ENCODE measurements at places on chromosomes 2 and 18.

GRCh38 chr2:120395221-120396012 lies 49.5 kb downstream of the INHBB start:
- no peak for DNase-seq

- DNase-seq: no peak
These were observed 2.3 kb downstream of the HJURP start for GRCh38 chr2:233852056-233852455.

- no peak for DNase-seq
These were observed 261.8 kb upstream of the CYRIA start for GRCh38 chr2:16927398-16927797.

DNA sequence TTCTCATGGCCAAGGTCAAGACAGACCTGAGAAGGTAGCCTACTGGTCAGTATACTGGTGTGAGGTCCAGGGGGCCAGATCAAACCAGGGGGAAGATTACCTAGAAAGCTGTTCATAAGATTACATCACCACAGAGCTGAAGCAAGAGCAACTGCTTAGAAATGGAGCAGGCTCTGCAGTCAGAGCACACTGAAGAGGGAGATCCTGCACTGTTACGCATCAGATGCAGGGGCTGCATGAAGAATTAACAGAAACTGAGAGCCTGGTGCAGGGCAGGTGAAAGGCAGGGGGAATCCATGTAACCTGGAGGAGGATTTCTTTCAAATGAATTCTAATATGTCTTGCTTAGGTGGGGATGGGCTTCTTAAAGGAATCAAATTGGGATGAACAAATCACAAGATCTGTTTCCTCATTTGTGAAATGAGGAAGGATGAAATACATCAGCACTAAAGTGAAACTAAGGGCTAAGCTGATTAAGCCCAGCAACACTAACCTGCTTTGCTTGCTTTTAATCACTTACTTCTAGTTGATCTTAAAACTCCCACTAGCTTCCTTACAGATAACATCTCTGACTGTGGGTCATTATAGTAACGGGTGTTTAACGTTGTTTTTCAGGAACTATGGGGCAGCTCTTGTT lies 74.3 kb upstream of the ADAM23 start:
- no peak for DNase-seq

- DNase-seq: no peak
These were observed 46.2 kb upstream of the NABP1 start for GRCh38 chr2:191631754-191632153.

- DNase-seq: no peak
These were observed at the start of gene AGXT for GRCh38 chr2:240868286-240869108. AGXT (plus strand) TSS chr2:240868824; CDS start chr2:240868866, 42 bp downstream.

GRCh38 chr2:189566046-189566445 lies 14.5 kb downstream of the SLC40A1 start:
- DNase-seq: no peak

DNA sequence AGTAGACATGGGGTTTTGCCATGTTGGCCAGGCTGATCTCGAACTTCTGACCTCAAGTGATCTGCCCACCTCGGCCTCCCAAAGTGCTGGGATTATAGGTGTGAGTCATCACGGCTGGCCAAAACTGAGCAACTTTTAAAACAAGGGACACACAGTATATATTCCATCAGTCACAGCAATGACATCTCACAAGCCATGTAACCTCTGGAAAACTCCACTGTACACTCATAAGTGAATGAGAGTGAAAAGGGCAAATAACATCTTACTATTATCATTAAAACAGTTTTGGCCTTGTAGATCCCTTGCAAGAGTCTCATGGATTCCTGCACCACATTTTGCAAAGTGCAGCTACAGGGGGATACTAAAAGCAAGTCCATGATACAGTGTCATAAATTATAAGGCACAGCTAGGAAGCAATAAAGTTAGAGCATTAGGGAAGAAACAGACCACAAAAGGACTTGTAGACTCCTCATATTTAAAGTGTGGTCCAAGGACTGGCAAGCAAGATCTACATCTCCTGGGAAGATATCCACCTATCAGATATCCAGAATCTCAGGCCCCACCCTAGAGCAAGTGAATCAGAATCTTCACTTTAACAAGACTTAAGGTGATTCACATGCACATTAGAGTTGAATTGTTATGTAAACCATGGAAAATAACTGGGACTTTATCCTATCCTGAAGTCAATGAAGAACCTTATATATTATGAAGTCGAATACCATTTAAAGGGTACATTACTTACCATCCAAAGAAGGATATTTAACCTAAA lies 5.7 kb downstream of the SMC6 start:
- no peak for DNase-seq

DNA sequence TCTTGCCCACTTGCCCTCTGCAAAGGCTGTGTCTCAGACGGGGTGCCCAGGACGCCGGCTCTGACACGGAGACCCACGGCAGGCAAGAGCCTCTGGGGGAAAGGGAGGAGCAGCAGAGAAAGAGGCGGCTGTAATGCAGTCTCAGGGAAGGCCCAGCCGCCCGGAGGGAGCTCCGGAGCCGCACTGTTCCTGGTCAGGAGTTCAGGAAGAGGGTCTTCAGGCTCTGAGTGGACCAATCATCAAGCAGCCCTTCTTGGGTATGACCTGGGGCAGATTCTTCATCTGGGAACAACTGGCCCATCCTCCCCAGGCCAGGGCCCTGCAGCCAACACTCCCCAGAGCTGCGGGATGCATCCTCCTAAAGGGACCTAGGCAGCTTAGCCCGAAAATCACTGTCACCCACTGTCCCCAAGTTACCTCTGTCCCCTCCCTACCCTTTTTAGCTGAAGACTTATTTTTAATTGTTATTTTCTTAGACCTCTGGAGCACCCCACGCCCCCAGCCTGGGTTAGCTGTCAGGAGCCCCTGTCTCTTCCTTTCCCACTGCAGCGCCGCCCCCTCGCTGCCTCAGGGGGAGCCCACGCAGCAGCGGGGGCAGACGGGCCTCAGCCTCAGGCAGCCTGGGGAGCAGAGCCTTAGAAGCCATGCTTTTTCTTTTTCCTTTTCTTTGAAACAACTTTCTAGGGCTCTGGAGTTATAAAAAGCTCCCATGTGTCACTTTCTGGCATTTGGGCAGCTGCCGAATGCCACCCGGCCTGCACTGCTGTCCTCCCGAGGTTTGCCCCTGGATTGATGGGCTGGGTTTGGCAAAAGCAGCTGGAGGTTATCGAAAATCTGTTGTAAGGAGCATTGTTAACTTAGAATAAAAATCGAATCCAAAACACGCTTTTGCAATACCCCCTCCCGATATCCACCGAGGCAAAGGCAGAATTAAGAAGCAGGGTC lies 644 bp upstream of the NEU2 start:
- no peak for DNase-seq

DNA sequence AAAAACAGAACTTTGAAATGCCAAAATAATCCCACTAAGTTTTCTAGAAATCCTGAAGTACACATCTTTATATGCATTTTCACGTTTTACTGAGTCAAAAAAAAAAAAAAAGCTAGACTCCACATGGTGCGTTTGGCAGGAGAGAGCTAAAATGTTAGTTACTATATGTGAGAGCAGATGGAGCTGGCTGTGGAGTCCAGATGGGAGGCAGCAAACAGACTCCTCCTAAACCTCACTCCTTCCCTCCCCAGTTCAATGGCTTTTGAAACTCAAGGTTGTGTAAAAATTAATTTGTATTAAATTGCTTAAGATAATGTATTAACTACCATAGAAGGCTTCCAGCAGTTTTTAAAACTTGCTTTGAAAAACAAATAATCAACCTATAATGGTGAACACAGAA lies 248.8 kb downstream of the AGPS start:
- no peak for DNase-seq

DNA sequence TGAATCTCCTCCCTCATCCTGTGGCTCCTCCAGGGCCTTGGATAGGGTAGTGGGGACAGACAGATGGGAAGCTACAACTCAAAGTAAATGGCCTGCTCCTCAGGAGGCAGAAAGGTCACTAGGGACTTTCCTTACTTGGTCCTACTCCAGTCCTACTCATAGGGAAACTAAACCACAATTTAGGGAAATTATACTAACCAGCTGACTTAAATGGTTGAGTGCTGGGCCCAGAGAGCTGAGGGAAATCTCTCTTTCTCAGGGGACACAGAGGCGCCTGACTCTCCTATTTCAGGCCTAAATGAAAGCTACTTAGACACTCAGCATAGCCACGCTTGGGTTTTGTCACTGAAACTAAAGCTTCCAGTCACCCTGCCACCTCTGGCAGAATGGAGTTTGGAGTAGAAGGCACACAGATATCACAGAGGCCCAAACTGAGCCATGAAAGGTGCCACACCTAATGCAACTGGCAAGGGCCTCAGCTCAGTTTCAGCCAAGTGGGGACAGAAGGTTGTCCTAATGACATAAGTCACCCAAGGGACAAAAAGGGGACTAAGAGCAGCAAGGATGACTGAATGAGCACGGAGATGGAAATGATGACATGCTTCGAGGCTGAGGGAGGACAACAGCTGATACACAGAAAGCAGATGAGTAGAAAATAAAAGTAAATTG lies 24.0 kb downstream of the CERKL start:
- no peak for DNase-seq

All from activated T-cell treated with anti-CD3 and anti-CD28 coated beads for 24 hours (primary cell).